Stimulated activated memory B cell treated with anti-CD40 and anti-IgM and Interleukin-4, amounts not matched to agents 10 μg/mL and 1 μg/mL and 100 μg/mL, for 72 hours (primary cell): ENCODE measurements at places on chromosomes 4 and X.

DNA sequence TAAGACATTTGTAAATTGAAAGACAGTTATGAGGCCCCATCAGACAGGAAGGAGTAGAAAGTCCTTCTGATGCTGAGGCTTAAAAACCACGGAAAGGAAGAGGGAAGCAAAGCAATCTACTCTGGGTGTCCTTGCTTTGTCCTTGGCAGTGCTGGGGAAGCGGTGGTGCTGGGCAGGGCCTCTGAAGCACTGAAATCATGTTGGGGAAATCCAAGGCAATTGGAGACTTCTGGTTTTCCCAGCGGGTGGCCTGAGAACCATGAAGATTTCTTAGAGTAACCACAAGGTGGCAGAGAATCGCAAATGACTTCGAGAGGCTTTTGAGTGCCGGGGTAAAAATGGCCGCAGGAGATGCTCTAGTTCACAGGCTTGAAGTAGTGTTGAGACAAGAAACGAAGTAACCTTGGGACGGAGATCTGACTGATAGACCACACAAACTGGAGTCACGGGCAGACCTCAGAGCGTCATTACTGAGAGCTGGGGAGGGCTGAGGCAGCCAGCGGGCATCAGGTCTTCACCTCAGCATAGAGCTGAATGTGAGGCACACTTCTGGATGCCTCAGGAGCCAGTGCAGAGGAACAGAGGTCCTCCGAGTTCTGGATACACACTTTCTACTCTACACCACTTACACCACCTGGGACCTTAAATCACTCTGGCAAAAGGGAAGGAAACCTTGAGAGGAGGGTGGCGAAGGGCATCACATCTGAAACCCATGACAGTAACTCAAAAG is 130.7 kb upstream of the GPRIN3 start:
- peak; percentile 60 for ATAC-seq

- ATAC-seq, result no peak
These were observed 14.0 kb upstream of the CDKN2AIP start for GRCh38 chr4:183430317-183430993.

GRCh38 chrX:39613482-39613995 is 484.2 kb downstream of the BCOR start:
- ATAC-seq, result peak; percentile 46

DNA sequence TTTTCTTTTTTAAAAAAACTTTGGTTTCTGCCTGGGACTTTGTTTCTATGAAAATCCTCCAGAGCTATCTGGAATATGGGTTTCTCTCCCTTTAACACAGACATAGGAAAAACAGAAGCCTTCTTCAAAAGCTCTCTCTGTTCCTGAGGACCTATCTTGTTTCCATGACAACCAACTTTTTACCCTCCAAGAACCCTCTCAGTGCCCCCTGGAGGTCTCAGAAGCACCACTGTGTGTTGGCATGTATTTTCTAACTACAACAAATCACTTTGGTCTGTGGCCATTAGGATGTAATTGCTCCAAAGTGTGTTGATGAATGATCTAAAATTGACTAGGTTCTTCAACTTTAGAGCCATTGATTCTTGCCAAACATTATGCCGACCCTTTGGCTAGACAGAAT is 1331.6 kb downstream of the ADGRL3 start:
- no peak for ATAC-seq

GRCh38 chr4:8834681-8835220 is 36.9 kb downstream of the HMX1 start:
- no peak for ATAC-seq
